ENCODE measurements at places on chromosomes 7 and 10.

GRCh38 chr7:151094675-151095074 lies 8.4 kb downstream of the AGAP3 start:
- no peak for DNase-seq

- no peak for DNase-seq
Observed at GRCh38 chr7:100949227-100949932, at the start of gene MUC3A. Gene MUC3A (plus strand): TSS chr7:100949534. CDS start chr7:100949625, 91 bp downstream.

DNA sequence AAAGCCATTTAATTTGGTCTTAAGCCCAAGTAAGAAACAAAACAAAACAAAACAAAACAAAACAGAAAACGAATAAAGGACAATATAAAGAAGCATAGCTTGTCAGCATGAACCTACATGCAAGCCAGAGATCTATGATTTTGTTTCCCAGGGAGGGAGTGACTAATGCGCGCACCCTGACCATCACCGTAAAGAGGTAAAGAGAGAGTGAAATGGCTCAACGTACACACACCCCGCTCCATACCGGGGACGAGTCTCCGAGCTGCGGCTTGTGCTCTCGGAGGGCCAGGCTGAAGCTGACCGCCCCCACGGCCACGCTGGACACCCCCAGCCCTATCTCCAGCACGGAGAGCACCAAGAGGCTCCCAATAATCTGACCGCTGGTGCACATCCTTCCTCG lies 1.1 kb downstream of the TMEM196 start:
- DNase-seq, result no peak

DNA sequence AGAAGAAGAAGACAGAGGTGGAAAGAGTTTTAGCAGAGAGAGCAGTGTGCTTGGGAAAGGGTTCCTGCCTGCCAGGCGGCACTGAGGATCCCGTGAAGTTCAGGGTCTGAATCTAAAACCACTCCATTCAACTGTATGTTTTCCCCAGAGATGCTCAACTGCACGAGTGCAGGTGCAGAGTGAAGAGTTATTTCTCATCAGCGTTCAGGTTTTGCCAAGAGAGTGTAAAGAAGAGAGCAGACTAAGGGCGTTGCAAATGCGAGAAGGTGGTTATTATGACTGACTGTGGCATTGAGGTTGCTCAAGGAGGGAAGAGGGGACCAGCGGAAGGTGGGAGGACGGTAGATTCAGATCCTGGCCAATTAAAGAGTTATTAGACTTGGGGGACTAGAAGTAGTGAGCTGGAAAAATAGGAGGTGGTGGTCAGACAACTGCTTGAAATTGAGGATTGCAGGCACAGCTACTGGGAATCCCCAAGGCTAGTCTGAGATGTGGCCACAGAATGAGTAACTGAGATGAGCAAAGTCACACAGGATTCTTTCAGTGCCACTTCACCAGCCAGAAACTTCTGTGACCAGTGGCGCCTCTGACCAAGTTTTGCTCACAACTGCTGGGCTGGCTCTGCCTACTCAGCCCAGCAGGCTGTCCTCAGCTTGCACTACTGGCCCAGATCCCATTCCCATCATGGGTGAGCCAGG lies 29.1 kb downstream of the STRA8 start:
- no peak for DNase-seq

GRCh38 chr10:3924344-3924743 lies 139.3 kb upstream of the KLF6 start:
- no peak for DNase-seq

GRCh38 chr10:121647401-121647800 lies 49.2 kb upstream of the FGFR2 start:
- DNase-seq, result no peak

DNA sequence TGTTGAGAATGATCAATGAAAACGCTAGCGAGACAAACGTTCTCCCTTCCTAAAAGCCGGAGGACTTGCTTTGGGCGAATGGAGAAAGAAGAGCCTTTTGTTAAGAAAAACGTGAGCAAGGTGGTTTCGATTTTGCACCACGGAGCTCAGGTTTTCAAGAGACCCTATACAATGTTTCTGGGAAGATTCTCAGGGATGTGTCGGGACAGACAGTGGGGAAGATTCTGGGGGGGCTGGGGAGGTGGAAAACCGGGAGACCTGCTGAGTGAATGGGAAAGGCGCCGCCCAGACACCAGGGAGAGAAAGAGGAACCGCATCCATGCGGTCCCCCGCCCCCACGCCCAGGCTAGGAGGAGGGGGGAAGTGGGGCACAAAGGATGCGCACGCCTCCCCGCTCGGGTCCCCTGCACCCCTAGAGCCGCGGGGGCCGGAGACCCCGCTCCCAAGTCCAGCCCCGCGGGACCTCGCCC lies 745 bp downstream of the YWHAG start:
- peak; percentile 65 for DNase-seq

DNA sequence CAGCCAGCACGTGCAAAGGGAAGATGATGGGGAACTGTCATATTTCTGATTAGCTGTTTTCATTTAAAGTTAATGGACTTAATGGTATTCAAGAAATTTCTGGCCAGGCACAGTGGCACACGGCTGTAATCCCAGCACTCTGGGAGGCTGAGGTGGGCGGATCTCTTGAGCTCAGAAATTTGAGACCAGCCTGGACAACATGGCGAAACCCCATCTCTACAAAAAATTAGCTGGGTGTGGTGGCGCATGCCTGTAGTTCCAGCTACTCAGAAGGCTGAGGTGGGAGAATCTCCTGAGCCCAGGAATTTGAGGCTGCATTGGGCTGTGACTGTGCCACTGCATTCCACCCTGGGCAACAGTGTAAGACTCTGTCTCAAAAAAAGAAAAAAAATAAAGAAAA lies 18.7 kb downstream of the STN1 start:
- DNase-seq, result no peak

- DNase-seq, result no peak
Observed at GRCh38 chr7:30330134-30331111, 46.0 kb downstream of the ZNRF2 start.

- DNase-seq, result no peak
Observed at GRCh38 chr7:132584796-132585494, 8.7 kb upstream of the PLXNA4 start.

GRCh38 chr7:52569151-52569550 lies 466.3 kb upstream of the POM121L12 start:
- no peak for DNase-seq

DNA sequence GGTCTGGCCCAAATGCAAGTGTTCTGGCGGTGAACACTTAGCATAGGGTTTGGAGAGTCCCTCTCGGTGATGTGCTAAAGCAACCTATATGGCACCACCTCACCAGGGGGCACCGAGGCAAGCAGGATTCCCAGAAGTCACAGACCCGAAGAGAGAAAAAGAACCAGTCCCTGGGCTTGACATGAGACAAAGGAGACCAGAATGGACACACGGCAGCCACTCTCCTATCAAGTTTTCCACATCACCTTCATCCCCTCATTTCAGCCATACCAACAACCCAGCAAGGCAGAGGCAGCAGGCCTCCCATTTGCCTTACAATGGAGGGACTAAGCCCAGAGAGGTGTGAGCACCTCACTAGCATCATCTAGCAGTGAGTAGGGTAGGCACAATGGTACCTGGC lies 19.7 kb downstream of the GPRIN2 start:
- DNase-seq, result no peak
